ENCODE measurements at places on chromosomes 1 and 21.

GRCh38 chr1:2951856-2952255, 69.4 kb upstream of the ACTRT2 start:
- DNase-seq, result no peak

DNA sequence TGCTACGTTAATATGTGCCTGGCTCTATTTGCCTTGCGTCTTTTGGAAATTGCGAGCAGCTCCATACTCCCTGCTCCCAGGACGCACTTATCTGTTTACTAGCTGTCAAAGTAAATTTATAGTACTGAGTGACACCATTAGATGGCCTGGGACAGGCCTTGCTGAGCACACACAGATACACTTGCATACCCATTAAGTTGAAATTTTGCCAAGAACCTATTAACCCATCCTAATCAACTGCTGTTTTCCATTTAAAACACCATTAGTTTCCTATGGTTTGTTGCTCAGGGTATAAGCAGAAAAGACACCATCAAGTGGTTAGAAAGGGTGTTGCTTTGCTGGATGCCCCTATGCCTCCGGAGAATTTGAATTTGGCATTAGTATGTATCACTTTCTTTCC, 187.3 kb downstream of the SLC44A5 start:
- no peak for DNase-seq

GRCh38 chr1:229478852-229479251, 29.3 kb downstream of the NUP133 start:
- no peak for DNase-seq

DNA sequence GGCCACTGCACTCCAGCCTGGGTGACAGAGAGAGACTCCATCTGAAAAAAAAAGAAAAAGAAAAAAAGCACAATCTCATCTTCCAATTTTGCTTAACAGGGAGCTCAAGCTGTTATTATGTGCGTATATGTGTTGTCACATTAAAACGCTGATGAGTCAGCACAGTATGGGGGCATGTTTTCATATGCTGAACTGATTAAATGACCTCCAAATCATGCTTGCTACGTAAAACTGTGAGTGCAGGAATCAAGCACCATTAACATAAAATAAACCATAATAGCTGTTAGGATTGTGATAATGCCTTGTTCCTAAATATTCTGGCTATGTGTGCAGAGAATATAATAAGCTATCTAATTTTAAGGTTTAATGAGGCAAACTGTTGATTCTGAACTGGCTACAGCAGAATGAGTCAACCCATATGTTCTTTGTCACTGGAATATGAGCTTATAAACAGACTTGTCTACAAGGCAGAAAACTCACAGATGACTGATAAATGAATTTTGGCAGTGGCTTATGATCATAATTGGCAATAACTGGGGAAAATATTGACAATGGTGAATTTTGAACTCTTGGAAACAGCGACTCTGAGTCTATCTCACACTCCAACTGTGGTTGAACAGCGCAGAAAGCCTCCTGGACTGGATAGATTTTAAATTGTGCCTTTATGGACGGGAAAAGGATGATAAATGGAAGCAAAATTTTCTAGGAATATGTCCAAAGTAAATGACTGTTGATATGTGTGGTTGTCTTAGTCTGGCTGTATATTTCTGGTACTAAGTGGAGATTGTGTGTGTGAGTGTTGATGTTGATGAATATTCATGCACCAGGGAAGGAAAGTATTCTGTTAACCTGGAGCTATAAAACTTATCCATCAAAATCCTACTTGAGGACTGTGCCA, 75.5 kb downstream of the VCAM1 start:
- no peak for DNase-seq

DNA sequence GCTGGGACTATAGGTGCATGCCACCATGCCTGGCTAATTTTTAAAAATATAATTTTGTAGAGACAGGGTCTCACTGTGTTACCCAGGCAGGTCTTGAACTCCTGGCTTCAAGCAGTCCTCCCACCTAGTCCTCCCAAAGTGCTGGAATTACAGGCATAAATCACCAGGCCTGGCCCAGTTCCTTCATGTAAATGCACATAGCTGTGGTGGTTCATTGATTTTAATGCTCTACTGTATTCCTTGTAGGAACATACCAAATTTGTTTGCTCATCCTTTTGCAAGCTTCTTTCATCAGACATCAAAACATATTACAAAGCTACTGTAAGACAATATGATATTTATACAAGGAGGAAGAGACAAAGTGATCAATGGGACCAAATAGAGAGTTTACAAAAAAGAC, 237.5 kb upstream of the ESRRG start:
- no peak for DNase-seq

GRCh38 chr21:44710294-44710665, 1.1 kb downstream of the TSPEAR start:
- peak; percentile 56 for DNase-seq

GRCh38 chr1:180614730-180615129, 17.1 kb upstream of the XPR1 start:
- DNase-seq, result no peak

DNA sequence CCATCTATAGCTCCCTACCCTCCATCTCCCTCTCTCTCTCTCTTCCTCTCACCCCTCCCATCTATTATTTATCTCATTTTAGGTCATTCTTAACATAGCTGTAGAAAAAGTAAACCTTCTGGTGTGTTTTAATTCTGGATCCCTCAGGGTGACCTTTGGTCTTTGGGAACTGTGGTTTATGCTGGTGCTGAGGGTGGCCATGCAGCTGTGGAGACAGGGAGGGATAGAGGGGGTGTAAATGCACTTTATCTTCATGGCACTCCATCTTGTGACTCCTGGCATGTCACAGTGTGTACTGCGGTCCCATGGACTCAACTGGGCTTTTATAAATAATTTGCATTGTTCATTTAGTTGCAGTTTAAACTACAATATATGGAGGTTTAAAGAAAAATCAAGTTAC, 50.2 kb upstream of the RUNX1 start:
- DNase-seq, result no peak

- no peak for DNase-seq
Measured at GRCh38 chr1:147077936-147078605, 94.2 kb downstream of the PRKAB2 start.

GRCh38 chr21:38355992-38356781, 99.4 kb downstream of the KCNJ15 start:
- peak; percentile 92 for DNase-seq

GRCh38 chr1:84479998-84480397, 932 bp downstream of the RPF1 start:
- no peak for DNase-seq

DNA sequence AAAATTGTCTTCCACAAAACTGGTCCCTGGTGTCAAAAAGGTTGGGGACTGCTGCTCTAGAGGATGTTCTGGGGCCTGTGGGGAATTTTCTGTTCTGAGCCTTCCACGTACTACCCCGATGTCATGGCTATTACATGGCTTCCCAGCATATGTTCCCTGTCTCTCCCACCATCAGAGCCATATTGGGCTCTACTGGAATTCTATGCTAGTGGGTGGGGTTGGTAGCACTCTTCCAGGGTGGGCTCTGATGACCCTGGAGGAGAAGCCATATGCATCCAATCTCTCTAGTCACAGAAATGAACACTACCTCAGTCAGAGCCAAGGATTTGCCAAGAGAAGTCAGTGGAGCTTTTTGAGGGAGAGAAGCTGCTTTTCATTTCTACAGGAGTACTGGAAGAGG, 47.9 kb downstream of the SRRM1 start:
- no peak for DNase-seq

DNA sequence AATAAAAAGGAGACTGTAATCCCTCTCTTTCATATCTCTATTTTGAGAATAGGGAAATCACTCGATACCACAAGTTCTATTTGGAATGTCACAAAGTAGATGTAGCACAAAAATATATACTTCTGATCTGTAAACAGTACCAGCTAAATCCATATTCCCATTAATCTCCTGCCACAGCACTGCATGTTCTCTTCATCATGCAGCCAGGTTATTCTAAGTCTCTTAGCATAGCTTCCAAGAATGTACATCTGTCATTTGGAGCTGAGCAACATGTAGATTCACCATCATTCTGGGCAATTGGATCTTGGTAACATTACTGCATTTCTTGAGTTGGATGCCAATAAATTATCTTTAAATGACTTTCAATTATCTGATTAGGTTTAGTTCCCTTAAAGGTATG, 1874.5 kb downstream of the MRPL39 start:
- DNase-seq, result no peak

DNA sequence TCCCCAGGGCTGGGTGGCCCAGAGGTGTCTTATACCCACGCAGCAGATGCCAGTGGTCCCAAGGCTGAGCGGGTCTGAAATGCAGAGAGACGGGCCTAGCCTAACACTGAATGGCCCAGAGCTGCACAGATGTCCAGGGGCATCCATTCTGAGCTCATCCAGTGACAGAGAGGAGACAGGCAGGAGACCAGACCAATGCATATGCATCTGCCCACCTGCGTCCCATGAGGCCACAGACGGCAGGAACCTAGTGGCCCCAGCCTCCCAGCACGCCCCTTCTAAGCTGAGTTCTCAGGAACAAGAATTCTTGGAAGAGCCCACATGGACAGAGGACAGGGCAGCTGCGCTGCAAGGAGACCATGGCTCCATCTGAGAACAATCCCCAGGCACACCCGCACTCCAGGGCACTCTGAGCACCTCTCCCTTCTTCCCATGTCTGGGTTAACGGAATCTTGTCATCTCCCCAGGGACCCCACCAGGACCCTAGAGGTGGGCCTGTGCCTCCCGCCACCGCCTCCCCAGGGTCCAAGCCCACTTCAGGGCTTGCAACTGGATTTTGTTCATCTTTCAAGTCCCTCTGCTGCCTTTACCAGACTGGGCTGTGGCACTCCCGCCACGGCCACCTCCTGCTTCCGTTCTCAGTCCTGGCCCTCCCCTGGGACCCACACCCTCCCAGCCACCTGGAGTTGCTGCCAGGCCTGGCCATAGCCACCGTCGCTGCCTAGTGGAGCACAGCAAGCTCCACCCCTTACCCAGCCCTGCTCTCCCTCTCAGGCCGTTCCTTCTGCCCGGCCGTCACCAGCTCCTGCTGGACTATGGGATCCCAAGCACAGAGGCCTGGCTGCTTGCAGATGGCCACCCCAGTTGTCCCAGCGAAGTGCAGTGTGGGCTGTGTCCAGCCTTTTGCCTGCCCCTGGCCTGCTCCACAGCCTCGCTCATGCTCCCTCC, 3.3 kb downstream of the WNT3A start:
- DNase-seq, result peak; percentile 54

Data from cardiac septum (tissue), 1 donor.